ENCODE measurements at places on chromosomes 5 and 9.

- no peak for DNase-seq
Observed at GRCh38 chr9:71665247-71665646, 103.1 kb downstream of the CEMIP2 start.

DNA sequence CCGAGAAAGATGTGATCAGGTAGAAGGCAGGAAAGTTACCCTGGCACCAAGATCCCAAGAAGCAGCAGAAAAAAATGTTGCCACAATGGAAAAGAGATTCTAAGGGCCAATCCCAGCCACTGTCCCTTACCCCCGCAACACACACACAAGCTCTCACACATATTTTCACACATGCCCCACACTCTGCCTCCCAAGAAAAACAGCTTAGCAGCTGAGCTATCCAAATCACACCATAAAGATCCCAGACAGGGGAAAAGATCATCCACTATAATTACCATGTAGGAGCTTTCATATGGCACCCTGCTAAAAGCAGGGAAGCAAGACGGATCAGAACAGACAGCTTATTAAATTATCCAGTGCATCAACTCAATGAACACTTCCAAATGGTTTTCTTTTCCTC, 143.4 kb downstream of the FAM114A2 start:
- no peak for DNase-seq

- no peak for DNase-seq
Observed at GRCh38 chr5:14674983-14675854, 10.7 kb downstream of the OTULIN start.

DNA sequence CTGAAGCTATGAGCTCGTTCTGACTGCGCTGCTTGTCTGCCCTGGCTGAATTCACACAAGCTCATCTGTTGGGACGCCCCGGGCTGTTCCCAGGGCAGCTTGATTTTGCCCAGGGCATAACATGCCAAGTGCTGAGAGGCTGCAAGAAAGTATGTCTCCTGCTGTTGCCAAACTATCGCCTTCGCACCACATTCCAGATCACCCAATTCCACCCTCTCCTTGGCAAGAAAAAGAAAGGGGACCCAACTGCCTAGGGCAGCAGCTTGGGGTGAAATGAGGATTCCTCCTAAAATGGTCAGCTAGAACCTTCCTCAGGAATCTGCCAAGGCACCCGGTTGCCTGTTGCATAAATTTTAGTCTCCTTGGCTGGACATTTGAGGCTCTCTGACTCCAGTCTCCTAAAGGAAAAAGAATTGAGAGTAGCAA, 21.2 kb downstream of the COL15A1 start:
- DNase-seq, result no peak

GRCh38 chr5:76691467-76692273, 24.3 kb upstream of the F2R start:
- DNase-seq, result no peak

DNA sequence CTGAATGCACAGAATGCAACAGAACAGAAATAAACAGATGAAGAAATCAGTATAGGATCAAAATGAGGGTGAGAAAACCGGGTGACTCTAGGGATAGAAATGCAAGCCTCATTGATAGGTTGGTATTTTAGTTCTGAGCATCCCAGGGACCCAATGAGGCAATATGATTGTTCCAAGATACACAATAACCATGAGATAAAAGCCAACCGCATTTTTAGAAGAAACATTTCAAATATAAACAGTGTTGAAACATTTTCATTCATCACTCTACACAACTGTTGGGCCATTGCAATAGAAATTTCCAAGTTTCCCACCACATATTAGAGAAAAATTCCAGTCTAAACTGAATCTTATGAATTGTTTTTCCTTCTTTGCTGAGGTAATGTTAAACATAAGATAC, 452.3 kb upstream of the PTGER4 start:
- no peak for DNase-seq

GRCh38 chr5:158546748-158547147, 553.0 kb downstream of the EBF1 start:
- no peak for DNase-seq

DNA sequence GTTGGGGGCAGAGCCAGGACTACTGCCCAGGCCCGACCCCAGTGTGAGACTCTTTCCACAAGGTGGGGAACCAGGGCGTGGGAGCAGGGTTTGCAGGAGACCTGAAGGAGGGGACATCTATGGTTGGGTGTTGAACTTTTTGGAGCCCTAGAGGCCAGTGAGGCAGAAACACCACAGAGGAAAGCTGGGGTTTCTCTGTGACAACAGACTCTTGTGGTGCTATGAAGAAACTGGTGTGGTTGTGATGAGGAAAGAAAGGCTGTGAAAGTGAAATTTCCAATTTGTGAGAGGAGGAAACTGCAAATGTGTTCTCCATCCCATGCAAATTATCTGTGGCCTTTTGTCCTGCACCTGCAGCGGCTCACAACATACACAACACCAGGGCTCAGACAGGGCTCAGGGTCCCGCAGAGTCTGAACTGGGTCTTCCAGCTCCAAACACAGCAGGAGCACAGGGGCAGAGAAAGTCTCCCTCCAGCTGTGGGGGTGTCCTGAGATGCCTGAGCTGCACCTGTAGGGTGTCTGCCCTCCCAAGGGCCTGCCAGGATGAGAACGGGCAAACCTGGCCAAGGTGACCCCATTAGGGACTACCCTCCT, 51.4 kb upstream of the GRHPR start:
- no peak for DNase-seq

GRCh38 chr9:35010351-35010958, 20.9 kb downstream of the DNAJB5 start:
- no peak for DNase-seq

DNA sequence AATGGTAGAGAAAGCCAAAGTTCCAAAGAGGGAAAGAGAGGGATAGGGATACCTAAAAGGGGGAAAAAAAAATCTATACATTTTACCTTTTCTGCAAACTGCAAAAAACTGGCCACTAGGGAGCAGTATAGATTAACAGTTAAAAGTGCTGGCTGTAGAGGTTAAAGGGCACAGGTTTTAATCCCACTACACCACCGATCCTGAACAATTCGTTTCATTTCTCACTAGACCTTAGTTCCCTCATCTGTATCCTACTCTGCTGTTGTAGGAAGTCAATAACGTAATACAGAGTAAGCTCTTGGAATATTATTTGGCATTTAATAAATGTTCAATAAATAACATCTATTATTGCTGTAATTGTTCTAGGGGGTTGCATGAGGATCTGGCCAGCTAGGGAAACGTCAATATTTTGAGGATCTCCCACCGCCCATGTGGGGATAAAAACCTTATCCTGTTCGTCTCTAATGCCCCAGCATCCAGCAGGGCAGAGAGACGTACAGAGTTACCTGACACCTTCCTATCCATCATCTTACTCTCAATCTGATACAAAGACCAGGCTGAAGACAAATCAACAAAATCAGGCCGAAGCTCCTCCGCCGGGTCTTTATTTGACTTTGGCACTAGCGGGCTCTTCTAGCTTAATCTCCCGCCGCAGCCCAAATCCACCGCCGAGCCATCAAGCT, 757 bp downstream of the CDC26 start:
- DNase-seq, result peak; percentile 20

DNA sequence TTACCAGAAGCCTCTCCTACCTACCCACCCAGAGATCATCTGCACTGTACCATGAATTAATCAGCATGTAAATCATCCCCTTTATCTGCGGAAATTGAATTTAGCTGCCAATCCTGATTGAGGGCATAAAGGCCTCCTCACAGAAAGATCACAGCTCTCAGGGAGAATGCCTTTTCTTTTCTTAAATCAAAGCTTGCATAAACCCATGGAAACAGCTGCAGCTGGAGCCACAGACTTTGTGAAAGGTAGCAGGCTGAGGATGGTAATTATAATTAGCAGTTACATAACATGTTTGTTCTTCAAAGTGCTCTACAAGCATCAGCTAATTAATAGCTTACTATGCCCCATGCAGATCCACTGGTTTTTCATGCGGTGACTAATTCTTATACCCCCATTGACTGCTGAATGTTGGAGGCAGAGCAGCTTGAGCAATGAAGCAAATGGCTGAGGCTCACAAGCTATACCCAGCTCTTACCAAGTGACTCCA, 54.6 kb downstream of the SUSD1 start:
- no peak for DNase-seq

DNA sequence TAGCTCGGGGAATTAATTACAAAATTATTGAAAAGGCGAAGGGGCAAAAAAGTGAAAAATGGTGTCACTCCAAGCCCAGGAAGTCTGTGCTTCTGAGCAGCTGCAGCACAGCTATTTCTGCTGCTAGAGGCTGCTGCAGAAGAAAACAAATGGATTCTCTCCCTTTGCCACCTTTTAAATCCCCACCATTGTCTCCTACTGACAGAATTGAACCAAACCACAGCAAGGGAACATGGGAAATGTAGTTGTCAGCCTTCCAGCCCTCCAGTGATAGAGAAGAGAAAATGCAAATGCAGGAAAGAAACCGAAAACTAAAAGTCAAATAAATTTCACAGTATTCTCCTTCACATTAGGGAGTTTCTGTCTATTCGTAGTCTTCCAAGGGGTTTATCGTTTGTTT, 33.4 kb upstream of the CDC42SE2 start:
- DNase-seq, result no peak

- DNase-seq, result no peak
Observed at GRCh38 chr5:67699560-67699959, 503.0 kb upstream of the CD180 start.

DNA sequence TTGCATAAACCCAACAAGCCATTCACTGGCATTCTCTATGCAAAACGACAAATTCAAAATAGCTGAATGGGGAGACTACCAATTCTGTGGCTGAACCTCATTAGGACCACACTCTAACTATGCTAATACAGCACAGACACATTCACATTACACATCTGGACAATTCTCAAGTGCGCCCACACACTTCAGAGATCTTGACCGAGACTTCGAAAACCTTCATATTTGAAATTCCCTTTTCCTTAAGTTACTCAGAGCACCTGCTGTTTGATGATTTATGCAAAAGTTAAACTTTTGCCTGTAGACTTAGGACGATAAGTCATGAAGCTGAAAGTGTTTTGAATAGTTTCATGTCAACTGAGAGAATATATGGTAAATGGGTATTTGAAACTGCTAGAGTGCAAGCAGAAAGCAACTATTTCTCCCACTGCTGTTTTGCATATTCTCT, 111.9 kb downstream of the FBN2 start:
- peak; percentile 39 for DNase-seq

DNA sequence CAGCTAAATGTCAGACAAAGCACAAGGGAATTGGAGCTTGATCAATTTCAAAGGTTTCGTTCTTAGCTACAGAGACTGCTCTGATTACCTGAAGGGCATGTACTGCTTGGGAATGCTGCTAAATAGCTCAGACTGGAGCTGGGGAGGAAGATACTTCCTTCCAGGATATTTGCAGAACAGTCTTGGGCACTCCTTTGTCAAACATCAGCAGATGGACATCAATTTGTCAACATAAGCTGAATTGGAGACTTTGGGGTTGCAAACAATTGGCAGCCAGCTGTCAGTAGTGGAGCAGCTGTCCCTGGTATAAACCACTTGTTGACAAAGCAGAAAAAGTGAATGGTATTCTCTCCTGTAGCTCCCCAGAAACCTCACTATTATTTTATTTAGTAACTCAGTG, 182.0 kb downstream of the CCDC192 start:
- no peak for DNase-seq

GRCh38 chr9:94801234-94801633, 74.7 kb downstream of the AOPEP start:
- DNase-seq, result no peak

DNA sequence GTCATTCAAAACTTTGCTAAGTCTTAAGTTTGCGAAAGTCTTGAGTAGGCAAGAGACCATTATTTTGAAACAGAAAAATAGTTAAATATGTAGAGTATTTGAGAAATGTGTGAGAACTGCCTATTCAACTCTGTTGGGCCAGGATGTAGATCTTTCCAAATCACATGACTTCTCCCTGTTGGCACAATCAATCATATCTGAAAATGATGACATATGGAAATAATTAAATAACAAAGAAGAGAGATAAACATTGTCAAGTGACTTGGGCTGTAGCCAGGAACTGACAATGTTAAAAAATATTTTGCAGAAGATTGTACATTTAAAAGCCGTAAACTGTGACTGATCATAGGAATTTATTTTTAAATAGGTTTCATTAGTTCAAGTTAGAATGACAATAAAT, 104.6 kb upstream of the IL6ST start:
- peak; percentile 45 for DNase-seq

DNA sequence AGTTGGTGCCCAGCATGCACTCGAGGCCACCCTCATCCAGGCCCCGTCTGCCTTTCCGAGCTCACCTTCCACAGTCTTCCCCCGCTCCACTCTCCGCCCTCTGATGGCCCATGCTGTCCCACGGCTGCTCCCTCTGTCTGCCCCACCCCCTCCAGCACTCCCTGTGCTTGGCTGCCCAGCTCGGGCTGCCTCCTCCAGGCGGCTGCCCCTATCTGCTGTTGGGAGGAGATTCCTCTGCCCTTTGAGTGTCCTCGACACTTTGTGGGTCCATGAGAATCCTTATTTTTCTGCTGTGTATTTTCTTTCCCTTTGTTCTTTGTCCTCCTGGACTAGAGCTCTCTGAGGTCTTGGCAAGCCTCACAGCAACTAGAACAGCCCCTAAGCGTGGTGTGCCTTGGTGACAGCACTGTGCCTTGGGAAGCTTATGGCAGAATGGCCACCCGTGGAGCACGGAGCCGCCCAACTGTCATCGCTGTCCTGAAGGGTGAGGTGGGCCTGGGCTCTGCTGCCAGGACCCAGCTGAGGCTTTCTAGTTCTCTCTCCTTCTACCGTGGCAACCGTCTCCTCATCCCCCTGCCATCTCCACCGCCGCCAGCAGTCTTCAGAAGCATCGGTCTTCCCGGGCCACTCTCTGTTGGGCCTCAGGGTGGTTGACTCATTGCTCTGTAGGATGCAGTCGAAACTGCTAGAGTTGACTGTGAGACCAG, 5.2 kb downstream of the NTMT1 start:
- DNase-seq, result no peak

DNA sequence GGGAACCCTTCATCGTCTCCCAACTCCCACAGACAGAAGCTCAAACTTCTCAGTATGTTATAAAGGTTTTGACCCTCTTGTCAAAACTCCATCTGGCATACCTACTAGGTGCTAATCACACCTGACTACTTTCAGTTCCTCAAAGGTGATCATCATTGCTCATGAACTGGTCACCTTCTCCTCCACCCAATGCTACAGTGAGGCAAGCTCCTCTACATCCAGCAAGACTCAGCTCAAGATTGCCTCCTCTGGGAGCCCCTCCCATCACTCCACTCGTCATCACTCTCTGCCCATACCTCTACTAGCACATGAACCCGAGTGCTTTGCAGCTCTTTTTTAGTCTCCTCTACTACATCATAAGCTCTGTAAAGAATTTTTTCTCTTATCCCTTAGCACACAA, 102.4 kb downstream of the LPAR1 start:
- DNase-seq, result no peak

- DNase-seq, result no peak
Observed at GRCh38 chr9:95494416-95495371, 22.1 kb downstream of the PTCH1 start.

DNA sequence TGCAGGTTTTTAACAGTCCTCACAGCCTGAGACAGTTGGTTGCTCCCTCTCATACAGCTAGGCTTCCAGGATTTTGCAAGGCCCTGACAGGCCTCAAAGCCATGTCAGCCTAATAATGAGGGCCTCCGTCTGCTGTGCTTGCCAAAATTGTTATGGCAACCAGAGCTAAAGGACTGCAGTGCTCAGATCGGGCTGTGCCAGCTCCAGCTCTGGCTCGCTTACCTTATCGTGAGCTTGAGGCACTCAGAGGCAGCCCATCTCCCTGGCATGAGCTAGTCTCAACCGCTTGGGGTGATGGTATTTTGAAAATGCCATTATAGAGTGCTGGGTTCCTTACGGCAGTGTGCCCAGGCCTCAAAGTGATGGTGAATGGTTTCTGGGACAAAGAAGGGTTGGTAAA, 8.4 kb downstream of the MTAP start:
- DNase-seq, result no peak
